Stimulated activated naive CD8-positive, alpha-beta T cell treated with anti-CD3 and anti-CD28 coated beads, Interleukin-15, amount 100 ng/mL, for 72 hours (primary cell): ENCODE measurements at places on chromosomes 6 and 20.

- DNase-seq, result no peak
These were observed 16.9 kb upstream of the MLIP start for GRCh38 chr6:54094293-54094692.

DNA sequence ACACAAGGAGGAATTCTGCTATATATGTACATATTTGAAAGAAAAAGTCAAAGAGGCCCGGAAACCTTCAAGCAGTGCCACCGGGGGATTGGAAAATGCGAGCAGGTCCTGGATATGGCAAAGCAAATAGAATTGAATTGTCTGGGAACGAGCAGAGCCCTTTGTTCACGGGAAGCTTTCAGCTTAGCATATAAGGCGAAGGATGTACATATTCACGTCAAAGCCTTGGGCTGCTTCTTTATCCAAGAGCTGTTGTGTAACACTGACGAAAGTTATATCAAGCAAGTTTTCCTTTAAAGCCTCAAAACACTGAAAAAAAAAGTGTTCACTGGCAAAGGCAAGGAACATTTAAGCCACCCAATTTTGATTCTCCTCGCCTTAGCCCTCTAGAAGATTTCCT, 171.0 kb downstream of the GPX5 start:
- no peak for DNase-seq

DNA sequence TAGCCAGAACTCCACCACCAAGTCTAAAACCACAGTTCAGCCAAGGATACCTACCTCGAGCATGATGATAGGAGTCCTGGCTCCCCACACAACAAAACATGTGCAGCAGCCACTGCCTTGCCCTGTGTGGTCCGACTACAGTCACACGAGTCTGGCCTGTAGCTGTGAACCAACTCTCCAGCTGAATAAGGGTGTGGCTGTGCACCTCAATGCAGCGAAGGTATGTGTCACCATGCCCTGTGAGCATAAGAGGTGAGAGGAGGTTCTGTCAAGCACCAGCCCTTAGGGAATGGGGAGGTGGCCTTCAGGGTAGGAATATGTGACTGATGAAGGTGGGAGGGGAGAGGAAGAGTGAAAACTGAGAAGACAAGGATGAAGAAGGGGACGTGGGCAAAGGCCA, 16.7 kb upstream of the KHDC1L start:
- DNase-seq, result no peak

DNA sequence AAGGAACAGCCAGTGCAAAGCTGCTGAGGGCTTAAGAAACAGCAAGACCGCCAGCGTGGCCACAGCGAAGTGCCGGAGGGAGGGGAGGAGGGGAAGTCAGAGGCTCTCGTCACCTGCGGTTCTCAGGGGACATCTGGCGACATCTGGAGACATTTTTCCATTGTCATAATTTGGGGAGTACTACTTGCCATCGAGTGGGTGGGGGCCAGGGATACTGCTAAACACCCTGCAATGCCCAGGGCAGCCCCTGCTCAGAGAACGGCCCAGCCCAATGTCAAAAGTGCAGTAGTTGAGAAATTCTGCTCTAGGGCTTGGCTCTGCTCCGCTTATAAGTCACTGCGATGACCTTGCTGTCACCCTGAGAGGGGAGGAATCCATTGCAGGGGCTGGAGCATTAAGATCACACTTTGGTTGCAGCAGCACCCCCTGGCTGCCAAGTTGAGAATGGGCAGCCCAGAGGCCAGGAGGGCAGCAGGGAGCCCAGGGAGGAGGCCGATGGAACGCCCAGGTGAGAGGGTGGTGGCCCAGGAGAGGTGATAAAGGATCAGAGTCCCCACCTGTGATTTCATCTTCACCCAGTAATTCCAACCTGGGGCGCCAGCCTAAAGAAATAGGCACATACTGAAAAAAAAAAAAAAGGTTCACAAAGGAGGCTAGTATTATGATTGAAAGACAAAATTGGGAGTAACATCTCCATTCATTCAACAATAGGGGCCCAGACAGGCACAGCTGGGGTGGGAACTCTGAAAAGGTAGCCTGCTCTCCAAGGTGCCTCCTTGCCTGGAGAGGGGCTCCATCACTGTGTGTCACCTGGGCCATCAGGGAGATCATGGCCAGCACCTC, 218.2 kb downstream of the BMP7 start:
- peak; percentile 16 for DNase-seq

GRCh38 chr6:65402564-65402963, 304.5 kb downstream of the EYS start:
- DNase-seq, result no peak

DNA sequence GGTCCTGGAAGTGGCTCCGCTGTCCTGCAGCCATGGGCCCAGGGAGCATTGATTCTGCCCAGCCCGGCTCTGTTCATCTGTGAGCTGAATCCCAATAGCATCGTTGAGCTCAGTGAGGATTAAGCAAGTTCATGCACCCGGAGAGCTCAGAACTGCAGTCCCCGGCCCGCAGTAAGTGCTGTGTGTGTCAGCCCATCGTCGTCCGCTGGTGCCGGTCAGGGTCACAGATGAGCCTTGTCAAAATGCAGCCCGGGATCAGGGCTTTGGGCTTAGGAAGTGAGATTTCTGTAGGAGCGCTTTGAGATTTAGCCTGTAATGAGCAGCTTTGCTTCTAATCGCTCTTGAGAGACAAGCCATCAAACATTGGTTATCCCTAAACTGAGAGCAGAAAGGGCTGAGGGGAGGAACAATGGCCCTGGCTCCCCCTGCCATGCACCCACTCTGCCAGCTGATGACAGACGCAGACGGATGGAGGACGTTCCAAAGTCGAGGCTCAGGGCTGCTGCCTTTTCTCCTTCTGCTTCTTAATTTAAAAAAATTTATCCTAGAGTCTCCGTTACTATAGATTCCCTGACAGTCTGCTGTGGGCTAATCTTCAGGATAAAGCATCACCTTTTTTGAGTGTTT, 25.6 kb upstream of the SULF2 start:
- no peak for DNase-seq

DNA sequence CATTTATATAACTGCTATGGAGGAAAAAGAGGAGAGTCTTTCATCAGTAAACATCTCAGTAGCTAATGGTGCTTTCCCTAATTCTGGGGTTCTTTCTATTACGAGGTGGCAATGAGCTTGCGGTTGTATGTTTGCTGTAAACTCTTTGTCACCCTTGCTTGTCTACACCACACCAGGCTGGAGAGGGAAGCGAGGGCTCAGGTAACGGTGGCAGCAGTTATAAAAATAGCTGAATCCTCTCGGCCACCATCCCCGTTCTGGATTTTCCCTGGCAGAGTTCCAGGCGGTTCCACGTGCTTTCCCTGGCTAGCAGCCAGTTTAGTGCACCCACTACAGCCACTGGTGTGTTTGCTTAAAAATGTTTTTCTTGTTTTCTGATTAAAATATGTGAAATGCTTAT, 39.0 kb downstream of the MAS1 start:
- no peak for DNase-seq

GRCh38 chr6:158506601-158507000, 53.3 kb upstream of the TMEM181 start:
- DNase-seq, result no peak

GRCh38 chr6:149052350-149053106, 265.0 kb upstream of the TAB2 start:
- no peak for DNase-seq

DNA sequence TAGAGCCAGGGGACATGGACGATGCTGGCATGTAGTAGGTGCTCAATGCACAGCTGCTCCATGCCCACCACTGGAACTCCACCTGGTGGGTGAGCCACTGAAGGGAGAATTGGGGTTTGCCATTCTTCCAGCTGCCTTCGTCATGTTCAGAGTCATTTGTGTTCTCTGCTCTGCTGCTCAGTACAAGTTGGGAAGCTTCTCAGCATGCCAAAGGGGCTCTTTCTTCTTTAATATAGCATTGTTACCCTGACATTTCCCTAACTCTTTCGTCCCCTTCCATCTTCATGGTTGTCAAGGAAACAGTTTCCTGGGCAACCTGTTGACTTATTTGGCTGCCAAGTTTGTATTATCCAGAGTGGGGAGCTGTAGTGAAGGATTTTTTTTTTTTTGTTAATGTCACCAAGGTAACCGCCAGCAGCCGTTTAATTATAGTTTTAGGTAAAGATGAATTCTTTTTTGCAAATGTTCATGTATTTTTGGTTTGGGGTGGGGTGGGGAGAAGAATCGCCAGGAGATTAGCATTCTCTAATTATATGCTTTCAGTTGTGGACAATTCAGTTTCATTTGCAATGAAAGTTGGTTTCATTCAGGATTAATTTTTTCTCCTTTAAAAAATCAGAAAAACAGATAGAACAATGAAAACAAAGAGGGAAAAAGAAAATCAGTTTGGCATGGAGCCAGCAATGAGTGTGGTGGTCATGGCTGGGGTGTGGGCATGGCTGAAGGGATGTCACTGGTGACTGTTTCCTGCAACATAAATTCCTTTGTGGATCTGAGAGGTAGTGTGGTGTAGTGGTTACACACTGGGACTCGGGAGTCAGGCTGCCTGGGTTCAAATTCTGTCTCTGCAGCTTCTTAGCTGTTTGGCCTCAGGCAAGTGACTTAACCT, 73.0 kb upstream of the KCNG1 start:
- no peak for DNase-seq

DNA sequence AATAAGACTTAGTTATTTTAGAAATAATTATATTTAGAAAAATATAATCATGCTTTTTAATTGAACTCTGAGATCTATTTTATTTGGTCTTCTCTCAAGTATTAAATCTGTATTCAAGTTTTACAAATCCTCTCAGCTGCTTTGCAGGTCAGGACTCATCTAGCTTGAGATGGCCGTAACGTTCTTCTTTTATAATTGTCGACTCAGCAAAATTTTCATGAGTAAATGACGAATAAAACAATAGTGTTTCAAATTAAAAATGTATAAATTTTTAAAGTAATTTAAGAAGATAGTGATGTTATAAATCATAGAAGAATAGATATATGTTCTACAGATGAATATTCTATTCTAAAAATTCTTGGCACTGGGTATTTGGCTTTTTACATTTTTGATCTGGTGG, 957.1 kb upstream of the EYS start:
- DNase-seq, result no peak

DNA sequence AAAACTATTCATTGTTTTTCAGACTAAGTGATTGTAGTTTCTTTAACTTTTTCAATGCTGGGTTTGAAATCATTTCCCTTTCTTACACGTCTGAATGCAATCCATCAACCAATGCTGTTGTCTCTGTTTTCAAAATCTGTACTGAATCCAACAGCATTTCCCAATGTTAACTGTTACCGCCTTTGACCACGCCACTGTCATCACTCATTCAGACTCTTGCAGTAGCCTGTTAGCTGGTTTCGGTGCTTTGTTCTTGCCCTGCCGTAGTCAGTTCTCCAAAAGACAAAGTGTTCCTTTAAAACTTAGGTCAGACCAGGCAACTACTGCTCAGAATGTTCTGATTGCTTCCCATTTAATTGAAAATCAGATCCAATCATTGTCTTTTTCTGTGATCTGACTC, 131.3 kb downstream of the PLCB4 start:
- DNase-seq, result no peak

- peak; percentile 82 for DNase-seq
These were observed 96.0 kb upstream of the CNKSR3 start for GRCh38 chr6:154606457-154606856.

DNA sequence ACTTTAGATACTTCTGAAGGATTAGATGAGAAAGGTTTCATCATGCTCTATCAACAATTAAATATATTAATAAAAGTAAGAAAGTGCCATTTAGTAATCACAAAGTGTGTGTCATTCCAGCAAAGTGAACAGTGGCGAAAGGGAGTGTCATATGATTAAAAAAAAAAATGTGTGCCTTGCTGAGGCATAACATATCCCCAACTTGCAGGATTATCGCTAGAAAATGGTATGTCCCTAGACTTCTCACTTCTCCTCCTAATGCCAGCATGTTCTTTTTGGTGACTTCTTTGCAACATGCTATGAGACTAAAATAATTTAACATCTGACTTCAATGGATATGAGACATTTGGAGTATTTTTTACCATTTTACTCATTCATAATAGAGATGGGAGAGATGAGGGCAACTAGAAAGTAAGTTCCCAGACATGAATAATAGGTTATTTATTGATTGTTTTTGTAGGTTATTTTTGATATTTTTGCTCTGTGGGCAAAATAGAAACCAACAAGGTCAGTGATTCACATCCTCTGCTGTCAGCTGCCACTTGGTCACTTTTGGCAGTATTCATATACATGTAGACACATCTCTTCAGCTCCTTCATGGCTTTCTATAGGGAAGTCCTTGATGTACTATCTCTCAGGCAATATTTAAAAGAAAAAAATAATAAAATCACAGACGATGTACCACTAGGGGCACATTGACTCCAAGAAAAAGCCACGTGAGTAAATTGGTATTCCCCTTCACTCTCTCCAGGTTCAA, 370.1 kb downstream of the BMP2 start:
- DNase-seq, result no peak

GRCh38 chr6:122352981-122353664, 46.3 kb upstream of the HSF2 start:
- no peak for DNase-seq

DNA sequence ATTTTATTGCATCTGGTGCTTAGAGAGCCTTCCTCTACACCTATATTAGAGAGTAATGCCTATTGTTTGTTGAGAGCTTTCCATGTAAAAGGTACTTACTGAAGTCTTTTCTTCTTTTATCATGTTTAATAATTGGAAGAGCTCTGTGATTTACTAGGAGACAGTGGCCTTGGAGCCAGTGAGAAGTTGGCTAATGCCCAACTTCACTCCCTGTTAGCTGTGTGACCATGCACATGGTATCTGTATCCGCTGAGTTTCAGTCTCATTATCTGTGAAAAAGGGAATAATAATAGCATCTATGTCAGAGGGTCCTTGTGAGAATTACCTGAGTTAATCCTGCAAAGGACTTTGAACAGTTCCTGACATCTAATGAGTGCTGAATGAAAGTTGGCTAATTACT, 105.0 kb downstream of the CD109 start:
- DNase-seq, result no peak

DNA sequence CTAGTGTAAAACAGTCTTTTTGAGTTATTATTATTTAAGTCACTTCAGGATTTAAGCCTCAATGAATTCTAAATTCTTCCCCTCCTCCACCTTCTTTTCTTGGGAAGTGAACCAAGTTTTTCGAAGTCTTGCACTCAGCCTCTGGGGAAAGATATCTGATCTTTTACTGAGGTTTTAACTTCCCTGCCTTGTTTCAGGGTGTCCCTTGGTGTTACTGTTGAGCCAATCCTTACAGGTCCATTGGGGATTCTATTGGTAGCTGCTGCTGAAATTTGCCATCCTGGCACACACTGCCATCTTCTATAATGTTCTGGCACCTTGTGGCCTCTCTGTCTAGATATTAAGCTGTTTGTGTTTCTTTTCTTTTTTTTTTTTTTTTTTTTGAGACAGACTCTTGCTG, 31.7 kb downstream of the BEND6 start:
- no peak for DNase-seq

GRCh38 chr6:88380083-88380482, 213.9 kb upstream of the CNR1 start:
- no peak for DNase-seq
